ENCODE measurements at places on chromosomes 1 and 21.
A peak's percentile ranks its signal among the peaks of the same experiment; 100 is the strongest.

DNA sequence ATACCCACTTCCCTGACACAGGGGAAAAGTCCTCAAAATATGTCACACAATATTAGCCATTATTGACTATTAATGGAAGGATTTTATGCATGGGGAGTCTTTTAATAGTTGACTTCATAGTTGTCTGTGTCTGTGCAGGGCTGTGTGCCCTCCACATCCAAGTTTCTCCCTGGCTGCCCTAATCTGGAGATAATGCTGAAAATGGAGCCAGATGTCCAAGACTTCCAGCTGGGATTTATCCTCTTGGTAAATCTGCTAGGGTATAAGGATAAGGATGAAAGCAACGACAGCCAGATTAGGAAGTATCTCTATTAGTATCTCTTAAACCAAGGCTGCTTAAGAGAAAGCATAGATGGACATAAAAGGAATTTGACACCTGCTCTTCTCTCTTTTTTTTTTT, 42.1 kb downstream of the CDK18 start:
- DNase-seq, result no peak

DNA sequence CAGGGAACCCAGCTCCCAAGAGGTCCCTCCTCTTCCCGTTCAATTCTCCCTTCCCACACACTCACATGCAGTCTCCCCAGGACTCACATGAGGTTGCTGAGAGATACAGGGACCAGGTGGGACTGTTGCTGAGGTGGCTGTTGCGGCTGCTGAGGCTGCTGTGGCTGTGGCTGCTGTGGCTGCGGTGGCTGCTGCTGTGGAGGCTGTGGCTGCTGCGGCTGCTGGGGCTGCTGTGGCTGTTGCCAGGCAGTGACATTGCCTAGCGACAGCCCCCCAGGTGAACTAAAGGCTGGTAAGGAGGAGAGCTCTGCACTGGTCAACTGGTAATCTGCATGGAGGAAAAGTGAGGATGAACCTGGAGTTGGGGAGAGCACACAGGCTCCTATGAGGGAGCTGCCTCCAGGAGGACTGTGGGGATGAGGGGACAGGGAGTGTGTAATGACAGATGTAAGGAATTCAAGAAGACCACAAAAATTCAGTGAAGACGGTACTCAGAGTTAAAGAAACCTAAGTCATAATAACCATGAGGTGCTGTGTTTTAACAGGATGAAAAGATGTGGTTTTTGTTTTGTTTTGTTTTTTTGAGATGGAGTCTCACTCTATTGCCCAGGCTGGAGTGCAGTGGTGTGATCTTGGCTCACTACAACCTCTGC, 31.8 kb downstream of the MEF2D start:
- DNase-seq, result no peak

DNA sequence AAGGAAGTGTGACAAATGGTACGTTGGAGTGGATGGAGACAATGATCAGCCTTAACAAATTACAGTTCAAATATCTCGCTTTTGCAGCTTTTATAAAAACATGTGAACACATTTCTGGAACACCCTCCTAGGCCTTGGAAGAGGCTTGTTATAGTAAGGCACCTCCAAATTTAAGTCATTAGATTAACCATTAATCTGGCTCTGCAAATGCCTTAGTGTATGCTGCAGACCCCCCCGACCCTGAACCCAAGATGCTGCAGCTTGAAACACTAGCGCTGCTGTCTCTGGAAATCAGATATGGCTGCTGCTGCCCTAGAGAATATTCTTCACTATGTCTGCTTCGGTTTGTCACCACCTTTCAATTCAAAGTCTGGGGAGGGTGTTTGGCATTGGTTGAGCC, 196.4 kb downstream of the MIS18A start:
- DNase-seq, result no peak

GRCh38 chr1:210397681-210398080, 69.0 kb downstream of the HHAT start:
- no peak for DNase-seq

- peak; percentile 62 for DNase-seq
These were observed 790 bp downstream of the TESK2 start for GRCh38 chr1:45490121-45490625.

DNA sequence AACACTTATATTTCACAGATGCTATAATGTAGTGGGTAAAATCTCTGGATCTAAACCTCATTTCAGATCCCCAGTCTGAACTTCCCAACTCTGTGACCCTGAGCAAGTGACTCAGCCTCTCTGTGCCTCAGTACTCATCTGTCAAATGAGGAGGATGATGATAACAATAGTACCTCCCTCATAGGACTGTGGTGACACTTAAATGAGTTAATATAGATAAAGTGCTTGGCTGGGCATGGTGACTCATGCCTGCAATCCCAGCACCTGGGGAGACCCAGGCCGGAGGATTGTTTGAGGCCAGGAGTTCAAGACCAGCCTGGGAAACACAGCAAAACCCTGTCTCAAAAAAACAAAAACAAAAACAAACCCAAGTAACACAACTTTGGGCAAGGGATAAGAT, 4.7 kb upstream of the ECE1 start:
- no peak for DNase-seq

DNA sequence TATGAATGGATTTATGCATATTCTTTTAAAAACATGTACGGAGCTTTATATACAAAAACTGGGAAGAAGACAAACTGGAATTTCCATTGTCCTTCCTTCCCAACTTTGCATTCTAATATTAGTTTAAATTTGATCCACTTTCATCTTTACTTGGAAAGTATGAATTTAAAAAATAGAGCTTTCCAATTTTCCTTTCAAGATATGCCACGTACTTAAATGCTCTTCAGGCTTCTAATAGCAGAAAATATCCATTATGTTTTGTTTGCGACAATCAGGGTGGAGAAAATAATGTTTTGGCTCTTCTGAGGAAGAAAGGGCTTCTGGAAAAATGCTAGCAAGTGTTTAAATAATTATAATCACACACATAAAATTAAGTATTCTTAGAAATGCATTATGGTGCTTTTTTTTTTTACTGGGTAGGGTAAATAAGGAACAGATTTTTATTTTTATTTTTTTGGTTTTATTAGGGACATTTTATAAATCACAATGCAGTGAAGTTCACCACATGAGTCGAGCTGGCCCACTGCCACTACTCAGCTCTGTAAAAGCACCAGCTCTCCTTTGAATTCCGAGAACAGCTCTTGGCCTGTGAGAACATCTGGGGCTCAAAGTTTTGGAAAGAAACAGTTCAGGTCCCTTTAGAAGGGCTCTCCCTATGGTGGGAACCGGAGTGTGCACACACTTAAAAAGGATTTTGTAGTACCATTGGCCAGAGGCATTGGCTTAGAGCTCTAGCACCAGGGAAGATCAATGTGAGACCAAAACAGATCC, 287.4 kb upstream of the LYPLAL1 start:
- DNase-seq, result peak; percentile 11

GRCh38 chr1:85315789-85316188, 39.4 kb upstream of the BCL10 start:
- no peak for DNase-seq

DNA sequence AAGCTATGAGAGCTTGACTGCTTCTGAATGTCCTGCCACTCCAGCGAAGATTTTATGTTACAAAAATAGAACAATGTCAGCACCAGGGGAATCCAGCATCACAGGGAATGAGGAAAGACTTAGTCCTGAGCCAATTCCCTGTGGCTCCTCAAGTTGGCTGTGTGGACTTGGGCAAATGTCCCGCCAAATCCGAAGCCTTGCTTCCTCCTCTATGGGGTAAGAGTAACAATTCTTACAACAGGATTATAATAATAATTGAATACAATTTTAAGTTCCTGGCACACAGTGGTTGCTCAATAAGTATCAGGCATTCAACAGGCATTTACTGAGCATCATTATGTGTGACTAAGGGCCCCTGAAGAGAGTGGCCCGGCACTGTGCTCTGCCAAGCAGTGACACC, 44.4 kb downstream of the STPG1 start:
- DNase-seq, result peak; percentile 26

- peak; percentile 52 for DNase-seq
These were observed 9.3 kb downstream of the DPYD start for GRCh38 chr1:97911266-97912215.

DNA sequence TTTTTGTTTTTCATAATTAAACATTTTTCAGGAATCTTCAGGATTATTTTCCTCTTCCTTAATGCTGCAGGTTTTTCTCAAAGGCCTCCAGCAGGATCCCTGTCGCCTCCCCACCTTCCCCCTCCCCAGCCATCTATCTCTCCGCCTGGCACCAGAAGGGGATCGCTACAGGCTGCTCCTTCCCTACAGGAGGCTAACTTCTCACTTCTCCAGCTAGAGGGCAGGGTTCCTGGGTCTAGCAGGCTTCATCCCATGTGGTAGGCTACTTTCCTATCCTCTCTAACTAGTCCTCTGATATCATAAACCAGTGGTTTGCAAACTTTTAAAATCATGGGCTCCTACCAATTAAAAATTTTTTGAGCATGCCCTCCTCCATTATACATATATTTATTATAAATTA, 104.1 kb downstream of the KCNN3 start:
- DNase-seq, result peak; percentile 41

DNA sequence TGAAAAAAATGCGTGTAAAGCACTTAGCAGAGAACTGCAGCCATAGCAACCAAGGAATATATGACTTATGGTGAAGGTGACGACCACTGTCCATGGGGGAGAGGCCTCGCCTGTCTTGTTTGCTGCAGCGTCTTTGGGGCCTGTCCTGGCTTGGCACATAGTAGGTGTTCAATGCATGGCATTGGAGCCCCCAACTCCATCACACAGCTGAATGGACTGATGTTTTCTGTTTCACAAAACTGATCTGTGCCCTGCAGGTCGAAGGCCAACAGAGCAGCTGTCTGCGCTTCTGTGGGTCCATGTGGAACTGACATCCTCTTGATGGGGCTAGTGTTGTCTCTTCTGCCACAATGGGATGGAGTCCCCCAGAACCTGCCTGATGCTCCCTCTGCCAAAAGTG, 296.0 kb downstream of the PTPRU start:
- no peak for DNase-seq

- DNase-seq, result no peak
These were observed 140.5 kb downstream of the LIPI start for GRCh38 chr21:14070049-14070893.

- DNase-seq, result peak; percentile 23
These were observed 1.1 kb downstream of the TMPRSS2 start for GRCh38 chr21:41506611-41507520.

DNA sequence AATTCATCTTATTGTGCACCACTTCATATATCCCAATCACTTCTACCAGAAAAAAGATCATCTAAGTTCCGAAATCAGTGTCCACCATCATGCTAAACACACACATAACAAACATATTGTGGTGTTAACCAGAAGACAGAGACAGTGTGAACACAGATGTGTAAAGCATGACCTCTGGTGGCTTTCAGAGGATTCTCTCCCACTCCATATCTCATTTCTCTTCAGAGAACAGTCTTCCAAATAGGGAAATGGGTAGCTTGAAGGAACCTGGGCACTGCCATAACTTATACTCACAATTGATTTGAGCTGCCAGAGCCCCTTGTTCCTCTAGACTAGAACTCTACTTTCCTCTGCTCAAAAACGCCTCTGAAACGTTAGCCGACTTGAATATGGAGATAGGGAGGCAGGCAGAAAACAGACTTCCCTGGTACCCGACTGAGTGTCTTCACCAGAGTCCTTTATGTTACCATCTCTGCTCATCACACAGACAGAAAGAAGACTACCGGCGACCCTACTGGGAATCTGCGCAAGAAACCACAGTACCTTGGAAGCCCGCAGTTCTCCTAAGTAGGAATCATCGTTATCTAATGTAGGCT, 1.8 kb upstream of the ELAPOR1 start:
- DNase-seq, result no peak

- DNase-seq, result peak; percentile 62
These were observed 177.5 kb downstream of the SETD4 start for GRCh38 chr21:35882791-35883240.

DNA sequence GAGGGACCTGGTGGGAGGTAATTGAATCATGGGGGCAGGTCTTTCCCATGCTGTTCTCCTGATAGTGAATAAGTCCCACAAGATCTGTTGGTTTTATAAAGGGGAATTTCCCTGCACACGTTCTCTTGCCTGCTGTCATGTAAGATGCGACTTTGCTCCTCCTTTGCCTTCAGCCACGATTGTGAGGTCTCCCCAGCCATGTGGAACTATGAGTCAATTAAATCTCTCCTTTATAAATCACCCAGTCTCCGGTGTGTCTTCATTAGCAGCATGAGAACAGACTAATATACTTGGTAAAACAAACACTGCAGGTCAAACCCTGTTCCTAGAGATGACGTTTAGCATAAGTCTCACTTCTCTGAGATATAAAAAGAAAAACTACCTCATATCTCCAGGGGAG, 148.3 kb downstream of the MATN1 start:
- no peak for DNase-seq

DNA sequence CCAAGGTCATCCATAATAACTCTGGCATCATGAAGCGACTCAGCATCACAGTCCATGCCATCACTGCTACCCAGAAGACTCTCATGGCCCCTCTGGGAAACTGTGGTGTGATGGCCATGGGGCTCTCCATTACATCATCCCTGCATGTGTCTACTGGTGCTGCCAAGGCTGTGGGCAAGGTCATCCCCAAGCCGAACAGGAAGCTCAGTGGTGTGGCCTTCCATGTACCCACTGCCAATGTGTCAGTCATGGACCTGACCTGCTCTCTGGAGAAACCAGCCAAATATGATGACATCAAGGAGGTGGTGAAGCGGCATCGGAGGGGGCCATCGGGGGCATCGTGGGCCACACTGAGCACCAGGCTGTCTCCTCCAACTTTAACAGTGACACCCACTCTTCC, 65.1 kb upstream of the ARHGAP29 start:
- DNase-seq, result no peak

- peak; percentile 84 for DNase-seq
These were observed 36.7 kb downstream of the CAPN2 start for GRCh38 chr1:223748773-223749733.

DNA sequence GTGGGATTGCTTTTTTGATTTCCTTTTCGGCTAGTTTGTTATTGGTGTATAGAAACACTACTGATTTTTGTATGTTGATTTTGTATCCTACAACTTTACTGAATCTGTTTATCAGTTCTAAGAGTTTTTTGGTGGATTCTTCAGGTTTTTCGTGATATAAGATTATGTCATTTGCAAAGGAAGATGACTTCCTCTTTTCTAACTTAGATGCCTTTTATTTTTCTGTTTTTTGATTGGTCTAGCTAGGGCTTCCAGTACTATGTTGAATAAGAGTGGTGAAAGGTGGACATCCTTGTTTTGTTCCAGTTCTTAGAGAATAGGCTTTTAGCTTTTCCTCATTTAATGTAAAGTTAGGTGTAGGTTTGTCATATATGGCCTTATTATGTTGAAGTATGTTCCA, 13.1 kb upstream of the NHLH2 start:
- DNase-seq, result no peak

DNA sequence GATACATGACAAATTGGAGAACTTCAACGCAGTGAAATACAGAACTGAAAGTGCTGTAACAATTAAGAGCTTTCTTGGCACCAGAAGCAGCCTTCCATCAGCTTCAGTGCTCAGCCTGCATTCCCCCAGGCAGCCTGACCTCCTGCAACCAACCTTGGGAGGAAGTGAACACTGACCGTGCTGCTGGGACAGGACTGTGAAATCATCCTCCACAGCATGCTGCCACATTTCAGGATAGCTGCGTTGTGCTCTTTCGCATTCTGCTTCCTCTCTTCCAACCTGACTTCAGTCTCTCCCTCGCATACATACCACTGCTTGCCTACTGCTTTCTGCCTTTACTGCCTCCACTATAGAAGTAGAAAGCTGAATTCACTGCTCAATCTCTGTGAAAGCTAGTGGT, 388.6 kb downstream of the RWDD3 start:
- DNase-seq, result no peak
